Activated CD8-positive, alpha-beta memory T cell treated with anti-CD3 and anti-CD28 coated beads, Interleukin-2, amount 50 U/mL, for 48 hours (primary cell): ENCODE measurements at places on chromosomes 16 and 17.

DNA sequence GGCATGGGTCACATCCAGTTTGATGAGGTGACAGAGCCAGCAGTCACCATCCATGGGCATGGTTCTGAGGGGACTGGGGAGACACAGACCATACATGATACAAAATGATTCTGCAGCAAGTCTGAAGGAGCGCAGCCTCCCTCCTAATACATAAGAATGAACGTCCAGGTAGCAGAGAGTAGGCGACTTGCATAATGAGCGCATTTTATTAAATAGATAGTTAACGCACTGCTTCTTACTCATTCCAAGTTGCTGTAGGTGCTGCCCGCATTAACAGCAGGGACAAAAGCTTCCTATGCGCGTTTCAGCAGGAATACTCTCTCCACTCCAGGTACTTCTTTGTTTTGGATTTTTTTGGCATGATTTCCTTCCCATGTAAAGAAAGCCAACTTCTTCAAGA lies 73.8 kb downstream of the SLC5A11 start:
- no peak for DNase-seq

DNA sequence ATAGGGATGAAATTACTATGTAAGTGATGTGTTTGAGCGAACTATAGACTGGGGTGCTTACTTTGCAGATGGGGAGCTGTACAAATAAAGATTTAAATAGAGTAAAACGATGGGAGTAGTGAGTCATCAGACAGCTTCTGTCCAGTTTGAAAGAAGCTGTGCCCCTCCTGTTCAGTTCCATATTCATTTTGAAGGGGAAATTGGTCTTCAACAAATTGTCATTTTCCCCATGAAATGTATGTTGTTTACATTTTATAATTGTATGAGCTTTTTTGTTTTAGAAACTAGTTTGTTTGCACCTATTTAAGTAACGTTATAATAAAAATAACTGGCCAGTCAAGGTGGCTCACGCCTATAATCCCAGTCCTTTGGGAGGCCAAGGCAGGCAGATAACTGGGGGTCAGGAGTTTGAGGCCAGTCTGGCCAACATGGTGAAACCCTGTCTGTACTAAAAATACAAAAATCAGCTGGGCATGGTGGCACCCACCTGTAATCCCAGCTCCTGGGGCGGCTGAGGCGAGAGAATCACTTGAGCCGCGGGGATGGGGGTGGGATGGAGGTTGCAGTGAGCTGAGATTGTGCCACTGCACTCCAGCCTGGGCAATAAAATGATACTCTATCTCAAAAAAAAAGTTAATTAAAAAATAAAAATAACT lies 20.2 kb downstream of the SEC14L1 start:
- no peak for DNase-seq

GRCh38 chr16:84836234-84836647 lies 16.5 kb downstream of the CRISPLD2 start:
- no peak for DNase-seq

GRCh38 chr17:20266806-20267458 lies 200.4 kb downstream of the LGALS9B start:
- DNase-seq, result no peak

- DNase-seq, result peak; percentile 95
Observed at GRCh38 chr17:58337600-58338453, 9.2 kb upstream of the TSPOAP1 start.

DNA sequence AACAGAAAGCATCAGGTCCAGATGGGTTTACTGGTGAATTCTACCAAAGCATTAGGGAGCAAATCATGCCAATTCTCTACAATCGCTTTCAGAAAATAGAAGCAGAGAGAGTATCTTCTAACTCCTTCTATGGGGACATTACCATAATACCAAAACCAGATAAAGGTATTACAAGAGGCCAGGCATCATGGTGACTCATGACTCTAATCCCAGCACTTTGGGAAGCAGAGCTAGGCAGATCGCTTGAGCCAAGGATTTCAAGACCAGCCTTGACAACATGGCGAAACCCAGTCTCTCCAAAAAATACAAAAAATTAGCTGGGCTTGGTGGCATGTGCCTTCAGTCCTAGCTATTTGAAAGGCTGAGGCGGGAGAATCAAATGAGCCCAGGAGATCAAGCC lies 23.0 kb downstream of the HBQ1 start:
- DNase-seq, result no peak

DNA sequence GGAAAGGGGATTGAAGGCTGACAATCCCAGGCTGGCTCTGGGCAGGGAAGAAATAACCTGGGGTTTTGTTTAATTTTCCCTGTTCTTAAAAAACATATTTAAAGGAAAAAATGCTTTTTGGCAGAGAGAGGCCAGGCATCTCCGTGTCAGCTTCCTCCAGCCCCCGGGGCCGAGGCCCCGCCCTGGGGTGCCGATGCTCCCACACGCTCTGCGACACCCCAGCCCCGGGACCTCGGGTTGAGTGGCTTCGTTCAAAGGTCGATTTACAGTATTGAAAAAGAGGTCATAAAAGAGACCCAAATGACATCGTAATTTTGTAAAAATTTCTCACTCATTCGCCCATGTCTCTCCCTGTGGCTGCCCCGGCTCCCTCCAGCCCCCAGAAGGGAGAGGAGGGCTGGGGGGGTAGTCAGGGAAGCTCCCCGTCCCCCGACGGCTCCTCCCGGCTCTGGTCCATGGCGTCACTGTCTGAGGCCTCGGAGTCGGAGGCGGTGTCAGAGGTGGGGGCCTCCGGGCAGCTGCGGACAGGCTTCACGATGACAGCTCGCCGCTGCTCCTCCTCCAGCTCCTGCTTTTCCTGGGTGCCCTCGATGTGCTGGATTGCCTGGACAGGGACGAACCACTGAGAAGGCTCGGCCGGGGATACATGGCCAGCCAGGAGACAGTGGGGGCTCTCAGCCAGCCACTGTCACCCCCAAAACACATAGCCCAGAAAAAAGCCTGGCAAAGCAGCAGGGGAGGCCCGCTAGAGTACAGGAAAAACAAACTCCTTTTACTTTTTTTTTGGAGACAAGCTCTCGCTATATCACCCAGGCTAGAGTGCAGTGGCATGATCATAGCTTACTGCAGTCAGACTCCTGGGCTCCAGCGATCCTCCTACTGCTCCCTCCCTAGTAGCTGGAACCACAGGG lies 14.9 kb downstream of the TFAP4 start:
- DNase-seq, result no peak

GRCh38 chr17:31092475-31093064 lies 2.2 kb upstream of the NF1 start:
- DNase-seq, result no peak

GRCh38 chr17:39841134-39841683 lies 22.9 kb downstream of the IKZF3 start:
- no peak for DNase-seq

DNA sequence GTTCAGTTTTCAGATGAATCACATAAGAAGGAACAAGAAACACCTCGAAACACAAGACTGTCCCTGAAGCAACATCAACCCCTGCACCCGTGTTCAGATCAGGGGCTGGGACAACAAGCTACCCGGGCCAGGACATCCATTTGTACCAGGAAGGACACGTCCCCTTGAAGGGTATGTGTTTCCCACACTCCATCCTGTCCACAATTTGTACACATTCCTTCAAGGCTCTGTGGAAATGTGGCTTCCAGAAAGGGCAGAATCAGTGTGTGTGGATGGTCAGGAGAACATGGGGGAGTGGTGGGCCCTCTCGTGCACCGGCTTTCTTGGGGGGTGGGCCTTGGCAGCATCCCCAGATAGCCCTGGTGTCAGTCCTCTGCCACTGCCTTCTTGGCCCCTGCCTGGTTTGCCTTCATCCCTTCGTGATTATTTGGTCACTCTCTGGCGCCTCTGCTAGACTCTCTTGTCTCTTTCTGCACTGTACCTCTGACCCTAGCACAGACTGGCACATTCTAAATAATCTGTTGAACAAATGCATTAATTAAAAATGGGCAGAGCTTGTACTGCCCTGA lies 10.3 kb downstream of the KIFC3 start:
- no peak for DNase-seq

- DNase-seq, result no peak
Observed at GRCh38 chr17:48459070-48459844, 29.2 kb upstream of the SKAP1 start.

DNA sequence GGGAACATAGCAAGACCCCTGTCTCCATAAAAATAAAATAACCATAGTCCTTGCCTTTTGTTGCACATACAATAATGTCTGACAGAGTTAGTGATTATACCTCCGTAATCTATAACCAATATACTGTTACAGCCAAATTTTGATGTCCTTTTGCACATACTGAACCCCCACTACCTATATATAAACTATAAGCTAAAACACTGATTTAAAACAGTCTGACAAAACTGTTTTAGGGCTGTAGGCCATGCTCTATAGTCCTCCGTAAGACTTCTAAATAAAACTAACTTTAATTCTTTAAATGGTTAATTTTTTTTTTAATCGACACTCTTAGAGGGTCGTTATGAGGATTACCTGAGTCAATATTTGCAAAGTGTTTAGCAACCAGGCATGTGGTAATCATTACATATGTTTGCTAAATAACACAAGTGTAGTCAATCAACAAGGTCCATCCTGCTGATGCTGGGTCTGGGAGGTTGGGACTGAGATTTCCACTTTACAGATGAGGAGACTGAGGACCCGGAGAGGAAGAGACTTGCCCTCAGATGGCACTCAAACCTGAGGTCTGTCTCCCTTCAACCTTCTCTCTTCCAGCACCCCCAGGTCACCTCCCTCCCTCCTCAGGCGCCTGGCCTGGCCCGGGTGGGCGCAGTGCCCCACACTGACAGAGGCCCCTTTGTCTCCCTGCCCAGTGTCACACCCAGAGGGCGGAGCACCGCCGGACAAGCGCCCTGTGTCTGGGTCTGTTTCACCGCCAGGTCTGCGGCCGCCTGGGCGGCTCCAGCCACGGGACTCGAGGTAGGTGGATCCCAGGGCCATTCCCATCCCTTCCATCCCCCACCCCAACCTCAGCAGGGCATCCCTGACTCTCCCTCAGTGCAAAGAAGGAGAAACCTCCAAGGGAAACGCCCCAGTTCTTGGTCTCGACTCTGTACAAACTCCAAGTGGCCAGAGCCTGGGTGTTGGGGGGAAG lies 10.3 kb downstream of the ZNF385C start:
- DNase-seq, result no peak
